Adipocyte (in vitro differentiated cells): ENCODE measurements at places on chromosomes 12 and 14.
A peak's percentile ranks its signal among the peaks of the same experiment; 100 is the strongest.

DNA sequence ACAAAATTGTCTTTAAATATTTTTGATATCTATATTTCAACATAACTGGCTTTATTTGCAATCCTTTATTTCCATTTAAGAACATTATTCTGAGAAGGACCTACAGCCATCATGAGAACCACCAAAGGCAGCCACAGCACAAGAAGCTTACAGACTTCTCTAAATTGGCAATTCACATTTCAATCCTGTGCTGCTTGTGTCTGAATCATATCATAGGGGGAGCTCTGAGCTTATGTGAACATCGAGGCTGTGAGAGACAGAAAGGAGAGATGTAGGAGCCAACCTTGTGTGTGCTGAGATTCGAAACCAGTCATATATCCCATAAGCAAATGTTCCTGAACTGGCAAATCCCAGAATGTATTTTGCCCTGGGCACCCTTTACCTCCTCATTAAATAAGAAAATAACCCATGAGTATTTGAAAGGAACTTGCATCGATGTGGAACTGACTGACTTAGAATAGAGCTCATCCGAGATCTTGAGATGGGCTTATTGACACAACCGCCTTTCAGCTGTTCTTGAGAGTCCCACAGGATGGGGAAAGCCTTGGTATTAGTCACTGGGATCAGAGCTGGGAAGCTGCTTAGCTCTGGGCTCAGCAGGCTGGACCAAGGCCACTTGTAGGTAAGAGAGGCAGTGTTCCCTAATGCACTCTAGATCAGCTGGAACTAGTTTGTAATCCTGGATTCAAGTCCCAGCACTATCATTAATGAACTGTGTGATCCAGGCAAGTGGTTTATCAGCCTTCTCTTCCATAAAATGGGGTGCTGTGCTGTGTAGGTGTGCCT lies 329.8 kb downstream of the CACNA1C start:
- DNase-seq = peak; percentile 40

DNA sequence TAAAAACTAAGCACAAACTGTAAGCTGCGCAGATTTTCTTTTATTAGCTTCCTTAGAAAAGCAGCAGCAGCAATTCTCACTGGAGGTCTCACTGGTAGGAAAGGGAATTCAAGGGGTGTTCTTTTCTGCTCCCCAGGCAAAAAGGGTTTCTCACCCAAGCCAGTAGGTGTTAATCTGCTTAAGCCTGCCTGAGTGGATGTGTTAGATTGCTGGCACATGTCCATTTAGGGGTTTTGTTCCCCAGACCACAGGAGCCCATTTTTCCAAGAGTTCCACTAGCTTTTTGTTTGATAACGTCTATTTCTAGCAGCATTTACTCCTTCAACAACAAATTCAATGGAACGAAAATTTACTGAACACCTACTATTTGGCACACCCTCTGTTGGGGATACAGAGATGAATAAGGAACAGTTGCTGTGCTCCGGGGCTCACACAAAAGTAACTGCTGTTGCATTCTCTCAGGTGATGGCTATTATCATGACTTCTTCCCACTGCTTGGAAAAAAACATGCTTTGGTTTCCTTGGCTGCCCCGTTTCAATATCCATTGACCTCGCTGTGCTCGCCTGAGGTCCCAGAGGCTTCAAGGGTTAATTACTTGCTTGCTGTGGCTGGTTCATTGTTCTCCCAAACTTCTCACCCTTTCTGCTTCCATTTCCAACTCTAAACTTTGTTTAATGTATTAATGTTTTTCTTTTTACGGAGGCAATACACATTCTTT lies 31.1 kb upstream of the RIC8B start:
- DNase-seq = no peak

GRCh38 chr12:39959031-39959430 lies 146.8 kb downstream of the SLC2A13 start:
- peak; percentile 51 for DNase-seq

GRCh38 chr12:106174876-106175275 lies 36.1 kb upstream of the NUAK1 start:
- peak; percentile 45 for DNase-seq

DNA sequence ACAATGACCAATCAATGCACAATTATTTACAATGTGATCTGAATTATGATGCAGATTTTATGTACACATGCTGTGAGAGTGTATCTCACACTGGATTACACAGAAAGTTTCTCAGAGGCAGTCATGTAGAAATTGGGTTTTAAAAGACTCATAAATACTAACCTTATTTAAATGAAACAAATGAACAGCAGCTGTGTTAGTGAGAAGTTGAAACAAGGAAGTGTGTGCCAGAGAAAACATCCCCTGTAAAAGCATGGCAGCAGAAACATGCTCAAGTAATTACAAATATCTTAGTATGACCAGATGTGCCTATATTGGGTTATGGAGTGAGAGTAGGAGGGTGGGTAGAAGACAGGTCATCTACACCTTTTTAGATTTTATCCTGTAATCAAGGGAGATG lies 723.7 kb downstream of the C12orf50 start:
- DNase-seq = peak; percentile 59

DNA sequence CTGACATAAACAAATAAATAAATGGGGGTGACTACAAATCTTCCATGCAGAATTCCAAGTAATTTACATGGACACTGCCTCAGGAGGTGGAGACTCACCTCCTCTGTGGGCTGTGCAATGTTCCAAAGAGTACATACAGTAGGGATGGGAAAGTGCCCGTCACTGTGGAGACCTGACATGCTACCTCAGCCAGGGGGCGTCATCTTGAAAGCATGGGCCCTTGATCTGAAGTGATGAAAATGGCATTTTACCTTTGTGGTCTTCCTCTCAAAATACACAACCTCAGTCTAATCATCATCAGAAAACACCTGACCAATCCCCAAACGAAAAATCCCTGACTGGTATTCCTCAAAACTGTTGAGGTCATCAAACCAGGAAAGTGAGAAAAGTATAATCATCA lies 48.4 kb downstream of the ANAPC7 start:
- peak; percentile 21 for DNase-seq

- no peak for DNase-seq
Measured at GRCh38 chr14:48536318-48536717, 860.9 kb upstream of the MDGA2 start.

GRCh38 chr14:98926146-98926545 lies 345.9 kb downstream of the BCL11B start:
- DNase-seq = no peak

DNA sequence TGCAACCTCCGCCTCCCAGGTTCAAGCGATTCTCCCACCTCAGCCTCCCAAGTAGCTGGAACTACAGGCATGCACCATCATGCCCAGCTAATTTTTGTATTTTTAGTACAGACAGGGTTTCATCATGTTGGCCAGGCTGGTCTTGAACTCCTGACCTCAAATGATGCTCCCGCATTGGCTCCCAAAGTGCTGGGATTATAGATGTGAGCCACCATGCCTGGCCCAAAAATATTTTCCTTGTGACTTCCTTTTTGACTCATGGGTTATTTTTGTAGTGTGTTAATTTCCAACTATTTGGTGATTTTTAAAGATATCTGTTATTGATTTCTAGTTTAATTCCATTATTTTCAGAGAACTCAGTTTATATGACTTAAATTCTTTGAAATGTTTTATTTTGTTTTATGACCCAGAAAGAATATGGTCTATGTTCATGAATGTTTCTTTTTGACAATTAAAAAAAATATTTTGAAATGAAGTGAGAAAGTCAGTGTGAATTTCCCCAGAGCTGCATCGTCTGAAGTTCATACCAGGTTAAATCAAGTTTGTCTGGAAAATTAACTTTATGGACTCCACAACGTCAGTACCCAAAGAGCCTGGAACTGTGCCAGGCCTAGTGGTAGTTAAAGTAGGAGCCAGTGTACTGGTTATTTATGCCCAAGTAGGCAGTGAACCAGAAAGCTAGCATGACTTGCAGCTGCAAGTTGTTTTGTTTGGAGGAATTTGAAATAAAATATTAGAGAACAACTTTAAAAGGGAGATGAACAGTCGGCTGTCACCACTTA lies 2.8 kb upstream of the CDKL1 start:
- DNase-seq = peak; percentile 63

GRCh38 chr14:104114421-104115130 lies 23.8 kb upstream of the KIF26A start:
- DNase-seq = no peak

DNA sequence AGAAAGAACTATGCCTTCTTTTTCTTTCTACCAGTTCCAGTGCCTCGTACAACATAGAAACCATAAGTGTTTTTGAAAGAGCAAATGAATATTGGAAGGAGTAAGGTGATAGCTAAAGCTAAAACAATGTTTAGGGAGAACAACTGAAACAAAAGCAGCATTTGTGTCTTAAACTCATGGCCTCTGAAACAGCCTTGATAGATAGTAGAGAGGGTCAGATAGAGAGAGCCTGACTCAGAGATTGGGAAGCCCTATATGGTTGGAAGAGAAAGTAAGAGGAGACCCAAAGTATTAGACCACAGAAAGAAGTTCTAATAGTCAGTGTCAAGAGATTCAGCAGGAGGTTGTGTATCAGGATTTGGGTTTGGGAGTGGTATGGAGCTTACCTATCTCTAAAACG lies 79.6 kb upstream of the IFNG-AS1 start:
- no peak for DNase-seq

GRCh38 chr12:101884174-101884573 lies 6.8 kb downstream of the DRAM1 start:
- DNase-seq = no peak

DNA sequence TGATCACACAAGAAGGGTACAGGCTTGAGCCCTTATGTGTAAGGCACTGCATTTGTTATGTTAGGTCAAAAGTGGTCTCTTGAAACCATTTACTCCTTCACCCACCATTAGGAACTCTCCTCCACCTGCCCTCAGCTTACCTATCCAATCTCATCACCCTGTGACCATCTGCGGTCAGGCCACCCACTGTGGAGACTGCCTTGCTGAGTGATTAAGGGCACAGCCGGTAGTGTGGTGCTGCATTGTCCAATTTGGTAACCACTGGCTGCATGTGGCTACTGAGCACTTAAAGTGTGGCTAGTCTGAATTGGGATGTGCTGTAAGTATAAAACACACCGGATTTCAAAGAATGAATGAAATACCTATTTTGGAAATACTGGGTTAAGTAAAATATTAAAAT lies 177.1 kb upstream of the PARP11 start:
- DNase-seq = no peak

GRCh38 chr12:23950775-23951451 lies 1.4 kb upstream of the SOX5 start:
- DNase-seq = no peak

DNA sequence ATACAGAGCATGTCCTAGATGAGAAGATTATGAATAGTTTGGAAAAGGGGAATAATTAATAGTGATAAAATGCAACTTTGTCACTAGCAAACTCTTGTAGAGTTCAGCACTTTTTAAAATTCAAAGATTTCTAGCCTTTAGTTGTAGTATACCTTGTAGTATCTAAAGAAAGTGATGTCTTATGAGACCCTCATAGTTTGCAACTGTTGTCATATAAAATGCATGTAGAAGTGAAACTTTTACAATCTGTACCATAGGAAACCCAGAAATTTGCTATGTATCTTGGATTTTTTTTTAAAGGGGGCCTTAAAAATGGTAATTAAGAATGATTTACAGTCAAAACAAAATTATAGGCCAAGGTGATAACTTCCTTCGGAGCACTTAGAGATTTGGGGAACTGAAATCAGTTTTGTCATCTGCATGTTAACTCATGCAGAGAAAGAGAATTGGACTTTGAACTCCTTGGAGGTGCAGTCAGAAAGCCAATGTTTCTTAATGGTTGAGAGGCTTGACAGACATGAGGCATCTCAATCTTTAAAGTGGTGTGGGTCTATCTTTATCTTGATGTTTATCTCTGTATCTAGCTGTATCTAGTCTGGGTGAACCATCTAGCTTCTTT lies 1.3 kb downstream of the LRRK2 start:
- no peak for DNase-seq

- peak; percentile 43 for DNase-seq
Measured at GRCh38 chr12:50282721-50283228, 545 bp downstream of the LIMA1 start.

- DNase-seq = no peak
Measured at GRCh38 chr12:59761542-59761941, 165.7 kb downstream of the SLC16A7 start.

DNA sequence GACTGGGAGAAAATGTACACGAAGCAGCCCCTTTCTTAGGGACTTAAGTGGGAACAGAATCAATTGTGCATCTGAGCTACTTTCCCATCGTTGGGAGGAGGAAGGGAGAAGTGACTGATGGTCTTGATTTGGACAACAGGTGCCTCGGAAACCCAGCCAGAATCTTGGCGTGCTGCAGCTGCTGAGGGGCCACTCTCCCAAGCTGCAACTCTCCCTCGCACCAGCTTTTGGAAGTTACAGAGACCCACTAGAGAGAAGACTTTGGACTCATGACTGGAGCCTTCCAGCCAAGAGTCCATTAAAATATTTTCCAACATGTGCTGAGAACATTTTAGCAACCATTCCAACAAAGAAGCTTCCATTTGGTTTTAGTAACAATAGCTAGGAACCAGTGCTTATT lies 52.3 kb downstream of the GNS start:
- DNase-seq = no peak

DNA sequence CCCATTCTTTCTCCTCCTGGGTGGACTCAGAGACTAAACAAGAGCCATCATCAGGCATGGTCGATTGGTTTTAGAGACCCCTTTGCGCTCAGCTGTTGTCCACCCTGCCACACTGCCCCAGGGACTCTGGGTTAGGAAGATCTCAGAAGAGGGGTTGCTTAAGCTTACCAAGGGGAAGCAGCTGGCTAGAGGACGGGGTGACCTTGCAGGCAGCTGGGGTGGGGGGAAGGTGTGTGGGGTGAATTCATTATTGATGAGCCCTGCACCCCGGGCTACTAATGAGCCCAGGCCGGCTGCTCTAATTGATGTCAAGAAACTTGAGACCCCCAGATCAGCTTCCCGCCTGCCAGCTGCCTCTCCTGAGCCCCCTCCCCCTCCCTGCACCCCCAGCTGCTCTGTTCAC lies 8.7 kb upstream of the ZNF385A start:
- no peak for DNase-seq
